ENCODE measurements at places on chromosomes 1 and 21. TPM values are rescaled to one million over a fixed set of nuclear protein-coding genes. Genes with fewer than 3 reads are reported as not detected.

- H3K27ac ChIP-seq: no peak overlapping the region
- H3K27me3 ChIP-seq: peaks cover 2% of the 10 kb centered on the region
- DNase-seq: no peak
- H3K36me3 ChIP-seq: no peaks in the 10 kb centered on the region
Observed at GRCh38 chr1:41504114-41505035, 19.9 kb upstream of the EDN2 start.

DNA sequence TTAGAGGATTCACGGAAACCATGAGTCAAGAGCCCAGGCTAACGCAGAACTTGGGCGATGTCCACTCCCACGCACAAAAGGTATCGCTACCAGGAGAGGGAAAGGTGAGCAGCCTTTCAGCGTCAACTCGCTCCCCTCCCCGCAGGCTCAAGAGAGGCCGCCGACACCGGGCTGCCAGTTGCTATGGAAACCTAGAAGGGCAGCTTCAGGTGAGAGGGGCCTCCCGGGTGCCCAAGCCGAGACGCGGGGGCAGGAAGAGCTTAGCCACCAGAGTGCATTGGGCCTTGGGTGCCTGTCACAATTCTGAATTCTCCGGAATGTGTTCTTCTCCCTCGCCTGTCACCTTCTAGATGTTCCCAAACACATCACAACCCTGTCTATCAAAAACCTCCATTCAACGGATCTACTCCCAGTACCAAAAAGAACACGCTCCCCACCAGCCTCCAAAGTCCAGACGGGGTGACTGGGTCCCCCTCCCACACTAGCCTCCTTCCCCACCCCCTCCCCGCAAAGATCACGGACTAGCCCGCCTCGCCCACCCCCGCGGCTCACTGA is 694 bp downstream of the MEAF6 start:
- H3K27ac ChIP-seq: peak overlapping the region; percentile 21
- peak; percentile 75 for DNase-seq
- H3K4me3 ChIP-seq: peak overlapping the region; percentile 91
- peaks cover 27% of the 10 kb centered on the region for H3K36me3 ChIP-seq

- no peaks in the 10 kb centered on the region for H3K4me1 ChIP-seq
- no peak overlapping the region for H3K4me3 ChIP-seq
- no peak overlapping the region for H3K27ac ChIP-seq
- H3K27me3 ChIP-seq: peaks cover 4% of the 10 kb centered on the region
- H3K36me3 ChIP-seq: no peaks in the 10 kb centered on the region
Observed at GRCh38 chr1:15994590-15995351, 9.3 kb upstream of the SRARP start.

Gene DRAXIN
- total RNA-seq: under 0.01 TPM

Gene INSRR
- 0.29 TPM for total RNA-seq

Measured in osteoblast (primary cell).